ENCODE measurements at places on chromosomes 7 and 10.
A peak's percentile ranks its signal among the peaks of the same experiment; 100 is the strongest.

GRCh38 chr7:121639705-121640104, 233.3 kb upstream of the PTPRZ1 start:
- no peak for DNase-seq

- DNase-seq: no peak
Measured at GRCh38 chr7:28660132-28660531, 247.8 kb downstream of the CREB5 start.

GRCh38 chr10:102610441-102610887, 33.8 kb upstream of the TRIM8 start:
- DNase-seq: no peak

DNA sequence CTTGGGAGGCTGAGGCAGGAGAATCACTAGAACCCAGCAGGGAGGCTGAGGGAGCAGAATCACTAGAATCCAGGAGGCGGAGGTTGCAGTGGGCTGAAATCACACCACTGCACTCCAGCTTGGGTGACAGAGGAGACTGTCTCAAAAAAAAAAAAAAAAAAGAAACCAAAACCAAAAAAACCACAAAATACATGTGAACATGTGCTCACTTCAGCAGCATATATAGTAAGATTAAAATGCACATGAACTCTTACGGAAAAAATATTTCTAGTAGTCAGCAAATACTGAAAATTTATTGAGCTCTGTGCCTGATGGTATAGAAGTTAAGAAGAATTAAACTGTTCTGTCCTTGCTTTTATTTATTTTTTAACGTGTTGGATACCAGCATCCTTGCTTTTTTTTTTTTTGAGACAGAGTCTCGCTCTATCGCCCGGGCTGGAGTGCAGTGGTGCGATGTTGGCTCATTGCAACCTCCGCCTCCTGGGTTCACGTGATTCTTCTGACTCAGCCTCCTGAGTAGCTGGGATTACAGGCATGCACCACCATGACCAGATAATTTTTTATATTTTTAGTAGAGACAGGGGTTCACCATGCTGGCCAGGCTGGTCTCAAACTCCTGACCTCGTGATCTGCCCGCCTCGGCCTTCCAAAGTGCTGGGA, 9.6 kb upstream of the ZNF487 start:
- DNase-seq: no peak

DNA sequence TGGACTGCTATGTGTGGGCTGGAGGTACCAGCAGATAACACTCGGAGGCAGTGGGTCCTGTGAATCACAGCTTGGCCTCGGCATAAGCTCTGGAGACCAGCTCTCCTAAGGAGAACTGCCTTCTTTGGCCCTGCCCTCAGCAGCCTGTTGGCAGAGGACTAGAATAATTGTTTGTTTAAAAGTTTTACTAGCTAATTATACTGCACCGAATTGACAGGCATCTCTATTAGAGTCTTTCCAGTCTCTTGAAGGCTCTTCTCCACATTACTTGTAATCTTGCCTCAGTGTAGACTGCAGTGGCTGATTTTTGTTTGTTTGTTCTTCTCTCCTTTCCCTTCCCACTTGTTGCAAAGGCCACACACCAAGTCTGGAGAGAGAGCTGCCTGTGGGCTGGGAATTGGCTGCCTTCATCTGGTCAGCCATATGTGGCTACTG, 183.2 kb downstream of the AUTS2 start:
- peak; percentile 26 for DNase-seq

DNA sequence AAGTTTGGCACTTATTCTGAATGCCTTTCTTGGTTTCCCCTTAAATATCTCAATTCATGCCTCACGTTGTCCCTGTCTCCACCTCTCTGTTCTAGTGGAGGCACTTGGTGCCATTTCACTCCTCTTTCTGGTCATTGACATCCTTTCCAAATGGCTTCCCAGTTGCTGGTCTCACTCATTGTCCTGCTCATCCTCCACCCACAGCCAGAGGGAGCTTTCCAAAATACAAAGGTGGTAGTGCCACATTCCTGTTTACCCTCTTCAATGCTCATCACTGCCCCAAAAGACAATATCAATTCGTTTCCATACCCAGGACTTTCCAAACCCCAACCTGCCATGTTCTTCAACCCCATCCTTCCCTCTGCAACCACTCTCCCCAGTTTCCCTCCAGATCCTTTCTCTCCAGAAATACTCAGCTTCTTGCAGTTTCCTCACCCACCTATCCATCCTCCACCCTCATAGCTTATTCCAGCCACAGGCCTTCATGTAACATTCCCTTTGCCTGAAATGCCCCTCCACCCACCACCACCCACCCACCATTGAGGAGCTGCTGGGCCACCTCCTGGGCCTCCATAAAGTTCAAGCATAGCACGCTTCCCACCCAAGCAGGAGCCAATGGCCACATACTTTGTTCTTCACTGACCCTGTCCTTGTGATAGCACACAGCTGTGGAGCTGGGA, 63.1 kb upstream of the ADRB1 start:
- DNase-seq: peak; percentile 5

DNA sequence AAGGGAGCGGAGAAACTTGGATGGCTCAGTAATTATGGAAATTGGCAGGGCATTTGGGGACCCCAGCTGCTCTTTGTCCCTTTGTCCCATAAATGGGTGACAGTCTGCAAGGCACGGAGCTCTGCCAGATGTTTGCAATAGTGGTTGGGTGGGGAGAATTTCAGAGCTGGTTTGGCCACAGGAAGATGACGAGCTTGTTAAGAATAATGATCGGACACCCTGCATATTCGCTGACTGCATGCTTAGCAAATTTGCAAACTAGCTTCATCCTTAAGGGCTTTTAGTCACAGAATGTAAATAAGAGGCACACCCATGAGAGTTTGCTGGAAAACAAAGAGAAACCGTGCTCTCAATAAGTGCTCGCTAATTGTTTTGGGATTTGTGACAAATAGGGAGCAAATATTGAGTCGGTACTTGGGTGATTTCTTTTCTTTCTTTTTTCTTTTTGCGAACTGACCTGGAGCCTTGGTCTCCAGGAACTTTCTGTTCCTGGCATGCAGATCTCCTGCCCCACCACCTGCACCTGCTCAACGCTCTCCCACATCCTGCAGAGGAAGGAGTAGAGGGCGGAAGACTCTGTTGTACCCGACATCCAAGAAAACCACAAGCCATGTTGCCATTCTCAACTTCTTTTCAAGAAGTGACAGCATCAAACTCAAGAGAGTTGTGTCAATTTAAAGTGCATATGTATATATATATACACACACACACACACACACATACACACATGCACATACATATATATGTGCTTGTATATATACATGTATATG, 238.9 kb downstream of the CAMK1D start:
- DNase-seq: peak; percentile 63

DNA sequence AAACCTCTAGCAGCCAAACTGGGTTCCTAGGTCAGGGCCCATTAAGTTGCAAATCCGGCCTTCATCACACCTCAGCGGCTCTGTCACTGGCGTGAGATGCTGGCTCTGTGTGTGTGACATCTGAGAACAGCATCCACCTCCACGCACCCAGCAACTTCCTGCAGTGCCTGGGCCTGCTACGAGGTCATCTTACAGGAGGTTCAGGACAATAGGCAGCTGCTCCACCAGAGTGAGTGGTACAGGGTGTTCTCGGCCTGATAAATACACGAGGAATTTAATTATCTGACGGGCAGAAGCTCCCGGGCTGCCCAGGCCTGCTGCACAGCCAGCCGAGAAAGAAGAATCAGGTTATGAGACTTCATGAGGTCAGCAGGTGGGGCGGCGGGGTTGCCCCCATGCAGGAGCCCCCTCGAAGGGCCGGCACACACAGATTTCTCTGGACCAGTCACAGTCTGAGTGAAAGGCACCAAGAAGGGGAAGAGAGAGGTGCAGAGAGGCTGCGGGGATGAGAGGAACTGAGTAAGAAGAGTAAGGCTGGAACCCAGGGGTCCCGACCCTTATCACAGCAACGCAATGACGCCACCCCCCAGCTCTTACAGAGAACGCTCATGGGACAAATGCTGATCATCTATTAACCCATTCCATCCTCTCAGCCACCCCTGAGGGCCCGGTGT, 49.3 kb downstream of the CALML3 start:
- DNase-seq: no peak

- DNase-seq: no peak
Measured at GRCh38 chr10:70970830-70971229, 82.5 kb upstream of the PCBD1 start.

GRCh38 chr10:73871295-73872189, 2.8 kb downstream of the CAMK2G start:
- no peak for DNase-seq

- DNase-seq: no peak
Measured at GRCh38 chr7:50661345-50662040, 96.3 kb upstream of the DDC start.

- DNase-seq: no peak
Measured at GRCh38 chr10:128958834-128959690, 508.0 kb upstream of the MGMT start.

DNA sequence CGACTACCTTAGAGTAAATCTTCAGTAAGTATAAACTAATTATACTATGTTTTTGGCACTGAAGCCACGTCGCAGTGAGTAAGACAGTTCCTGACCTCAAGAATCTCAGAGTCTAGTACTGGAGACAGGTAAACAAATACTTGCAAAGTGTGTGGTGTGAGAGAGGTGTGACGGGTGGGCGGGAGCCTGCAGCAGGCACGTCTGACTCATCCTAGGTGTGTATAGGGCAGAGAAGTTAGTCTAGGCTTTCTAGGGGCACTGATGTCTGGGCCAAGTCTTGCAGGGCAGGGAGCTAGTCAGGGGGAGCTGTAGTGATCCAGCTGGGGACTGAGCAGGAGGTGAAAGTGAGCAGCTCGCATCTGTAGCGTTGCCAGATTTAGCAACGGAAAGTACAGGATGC, 35.9 kb upstream of the SFTPD start:
- DNase-seq: no peak

DNA sequence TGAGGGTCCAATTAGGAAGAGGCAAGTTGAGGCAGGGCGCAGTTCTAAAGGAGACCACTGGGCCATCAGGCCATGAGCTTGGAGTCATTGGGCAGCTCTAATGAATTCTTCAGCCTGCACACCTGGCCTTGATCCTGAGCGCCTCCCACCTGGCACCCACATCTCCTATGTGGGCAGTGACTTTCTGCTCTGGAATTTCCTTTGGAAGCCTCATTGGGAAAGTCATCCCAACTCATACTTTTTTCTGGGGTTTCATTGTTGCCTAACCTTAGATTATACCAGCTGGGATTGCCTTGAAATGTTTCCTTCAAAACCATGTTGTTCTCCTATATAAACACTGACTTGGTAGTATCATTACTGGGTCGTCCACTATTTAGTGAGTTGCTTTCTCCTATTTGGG, 54.1 kb downstream of the PLPP4 start:
- DNase-seq: no peak

DNA sequence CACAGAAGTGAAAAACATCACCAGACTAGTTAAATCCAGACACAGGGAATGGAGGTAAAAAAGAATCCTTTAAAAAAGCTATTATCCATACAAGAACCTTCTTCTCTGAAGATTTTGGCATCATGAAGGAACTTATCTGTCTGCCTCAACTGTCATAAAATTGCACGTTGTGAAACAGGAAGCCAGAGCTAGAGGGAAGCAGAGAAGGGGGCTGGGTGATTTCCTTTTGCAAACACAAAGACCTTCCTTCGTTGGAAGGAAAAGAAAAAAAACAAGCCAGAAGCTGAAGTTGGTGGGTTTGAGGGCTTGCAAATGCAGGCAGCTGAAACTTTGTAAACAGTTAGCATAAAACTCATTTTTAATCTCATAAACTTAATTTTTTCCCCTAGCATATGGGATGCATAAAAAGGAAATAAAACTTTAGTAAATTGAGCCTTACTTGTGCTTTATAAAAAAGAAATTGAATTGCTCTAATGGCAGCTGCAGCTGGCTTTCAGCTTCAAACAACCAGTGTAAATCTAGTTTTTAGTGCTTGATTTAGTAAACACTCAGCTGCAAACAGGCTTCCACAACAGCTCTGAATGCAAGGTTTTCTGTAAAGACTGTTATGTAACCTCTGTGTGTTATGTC, 101.6 kb downstream of the OTUD1 start:
- no peak for DNase-seq

DNA sequence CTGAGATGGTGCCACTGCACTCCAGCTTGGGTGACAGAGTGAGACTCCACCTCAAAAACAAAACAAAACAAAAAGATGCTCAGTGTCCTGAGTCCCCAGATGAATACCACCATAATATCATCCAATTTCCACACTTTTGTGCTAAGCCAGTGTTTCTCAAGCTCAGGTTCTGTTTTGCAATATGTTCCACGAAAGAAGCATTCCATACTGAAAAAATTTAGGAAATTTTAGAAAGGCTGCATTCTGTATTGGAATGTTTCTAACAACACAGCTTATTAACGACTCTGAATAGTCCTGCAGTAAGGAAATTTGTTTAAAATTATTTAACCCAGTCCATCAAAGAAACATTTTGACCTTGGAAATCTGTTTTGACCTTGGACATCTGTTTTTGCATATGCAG, 142.4 kb downstream of the EPC1 start:
- DNase-seq: no peak

GRCh38 chr10:74194545-74194944, 43.5 kb downstream of the ADK start:
- DNase-seq: no peak

- DNase-seq: peak; percentile 2
Measured at GRCh38 chr10:30705101-30705624, 75.6 kb upstream of the LYZL2 start.

DNA sequence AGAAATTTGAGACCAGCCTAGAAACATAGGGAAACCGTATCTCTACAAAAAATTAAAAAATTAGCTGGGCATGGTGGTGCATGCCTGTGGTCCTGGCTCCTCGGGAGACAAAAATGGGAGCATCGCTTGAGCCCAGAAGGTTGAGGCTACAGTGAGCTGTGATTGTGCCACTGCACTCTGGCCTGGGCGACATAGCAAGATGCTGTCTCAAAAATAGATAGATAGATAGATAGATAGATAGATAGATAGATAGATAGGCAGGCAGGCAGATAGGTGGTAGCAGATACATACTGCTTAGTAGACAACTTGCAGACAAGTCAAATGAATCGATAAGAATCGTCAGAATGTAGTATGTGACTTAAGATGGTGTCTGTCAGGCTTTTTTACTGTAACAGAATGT, 106.9 kb downstream of the SND1 start:
- DNase-seq: no peak

- DNase-seq: no peak
Measured at GRCh38 chr10:110326351-110327032, 21.8 kb upstream of the SMNDC1 start.

DNA sequence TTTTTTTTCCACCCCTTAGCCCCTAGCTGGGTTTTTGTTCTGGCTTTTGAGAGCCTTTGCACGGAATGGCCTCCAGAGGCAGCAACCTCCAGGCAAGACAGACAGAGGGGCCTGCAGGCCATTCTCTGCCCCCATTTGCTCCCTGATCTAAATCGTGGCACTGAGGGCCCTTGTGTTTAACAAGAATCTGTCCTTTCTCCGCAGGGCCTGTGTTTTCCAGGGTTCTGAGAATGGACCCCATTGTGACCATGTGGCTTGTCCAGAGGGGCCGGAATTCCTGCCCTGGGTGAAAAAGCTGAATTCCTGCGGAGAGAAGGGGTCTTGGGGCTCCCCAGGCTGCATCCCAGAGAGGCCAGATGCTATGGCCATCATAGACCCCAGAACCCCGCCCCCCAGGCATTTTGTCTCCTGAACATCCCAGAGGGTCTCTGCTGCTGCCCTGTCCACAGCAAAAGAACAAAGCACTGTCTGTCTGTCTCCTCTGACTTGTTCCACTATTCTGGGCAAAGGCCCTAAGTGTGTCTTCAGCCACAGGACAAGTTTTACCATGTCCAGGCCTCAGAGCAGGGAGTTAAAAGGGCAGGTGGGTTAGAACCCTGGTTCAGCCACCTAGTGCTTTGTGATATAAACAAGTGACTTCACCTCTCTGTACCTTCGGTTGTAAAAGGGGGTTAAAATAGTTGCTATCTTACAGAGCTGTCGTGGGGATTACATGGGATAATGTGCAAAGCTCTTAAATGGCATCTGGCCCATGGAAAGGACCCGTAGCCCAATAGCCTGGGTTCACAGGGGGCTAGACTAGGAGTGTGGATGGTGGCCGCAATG, 155.6 kb downstream of the SH3PXD2A start:
- DNase-seq: no peak
